ELR (cell line): ENCODE measurements at places on chromosomes 11 and 22.

GRCh38 chr11:102413497-102413896 lies 39.1 kb downstream of the TMEM123 start:
- DNase-seq = no peak

DNA sequence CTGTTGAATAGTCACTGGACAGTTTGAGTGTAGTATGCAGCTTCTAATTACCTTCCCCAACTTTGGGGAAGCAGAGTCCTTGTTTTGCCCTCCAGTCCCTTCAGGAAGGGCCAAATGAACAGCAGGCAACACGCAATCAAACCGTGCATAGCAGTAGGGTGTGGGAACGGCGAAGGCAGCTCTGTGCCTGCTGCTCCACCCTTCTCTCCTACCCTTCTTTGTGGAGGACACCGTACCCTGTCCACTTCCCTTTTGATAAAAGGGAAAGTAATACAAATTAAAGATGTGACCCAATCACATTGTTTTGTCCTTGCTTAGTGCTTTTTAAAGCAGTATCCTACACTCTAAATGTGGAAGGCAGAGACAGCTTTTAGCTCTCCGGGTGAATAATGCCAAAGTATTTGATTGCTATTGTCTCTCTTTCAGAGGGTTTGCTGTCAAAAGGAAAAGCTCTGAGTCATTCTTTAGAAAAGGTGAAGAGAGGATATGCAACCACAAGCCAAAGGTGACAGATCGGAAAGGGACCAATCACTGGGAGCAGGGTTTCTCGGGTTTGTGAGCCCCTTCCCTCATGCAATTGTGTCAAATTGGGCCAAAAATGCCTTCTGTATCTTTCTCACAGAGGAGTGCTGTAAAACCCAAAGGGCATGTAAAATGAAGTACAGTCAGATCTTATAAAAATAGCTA lies 407.3 kb upstream of the CCDC90B start:
- DNase-seq = no peak

- DNase-seq = peak; percentile 62
Measured at GRCh38 chr11:78420796-78421209, 3.2 kb upstream of the GAB2 start.

DNA sequence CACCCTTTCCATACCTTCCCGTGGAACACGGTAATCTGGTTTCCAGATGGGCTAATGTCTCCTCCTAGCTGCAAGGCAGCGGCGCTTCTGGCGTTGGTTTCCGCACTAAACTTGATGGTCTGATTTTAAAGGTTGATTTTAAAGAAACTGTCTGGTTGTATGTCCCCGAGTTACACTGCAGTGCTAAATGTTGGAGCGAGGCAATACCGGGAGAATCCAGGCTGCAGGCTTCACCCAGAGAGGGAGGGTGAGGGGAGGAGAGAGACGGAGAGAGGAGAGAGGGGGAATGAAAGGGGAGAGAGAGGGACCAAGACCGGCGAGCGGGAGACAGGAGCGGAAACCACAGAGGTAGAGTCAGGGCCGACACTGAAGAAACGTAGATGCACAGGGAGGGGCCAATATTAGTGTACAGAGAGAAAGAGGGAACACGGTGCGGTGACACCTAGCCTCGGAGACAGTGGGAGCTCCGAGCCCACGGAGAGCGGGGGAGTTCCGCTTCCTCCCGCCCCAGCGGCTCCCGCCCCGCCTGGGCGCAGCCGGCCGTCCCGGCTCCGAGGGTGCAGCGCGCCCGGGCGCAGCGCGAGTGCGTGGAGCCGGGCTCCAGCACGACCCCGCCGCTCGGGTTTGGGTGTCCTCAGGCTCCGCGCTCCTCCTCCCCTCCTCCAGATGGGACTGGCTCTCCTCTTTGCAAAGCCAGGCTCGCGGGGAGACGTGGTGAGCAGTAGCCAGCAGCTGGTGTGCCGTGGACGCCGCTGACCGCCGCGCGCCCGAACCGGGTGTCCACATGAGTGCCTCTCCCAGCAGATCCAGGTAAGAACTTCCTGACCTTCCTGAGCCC lies 71.9 kb upstream of the GRAMD1B start:
- peak; percentile 17 for DNase-seq

- DNase-seq = no peak
Measured at GRCh38 chr11:47184711-47185304, 1.4 kb downstream of the PACSIN3 start.

DNA sequence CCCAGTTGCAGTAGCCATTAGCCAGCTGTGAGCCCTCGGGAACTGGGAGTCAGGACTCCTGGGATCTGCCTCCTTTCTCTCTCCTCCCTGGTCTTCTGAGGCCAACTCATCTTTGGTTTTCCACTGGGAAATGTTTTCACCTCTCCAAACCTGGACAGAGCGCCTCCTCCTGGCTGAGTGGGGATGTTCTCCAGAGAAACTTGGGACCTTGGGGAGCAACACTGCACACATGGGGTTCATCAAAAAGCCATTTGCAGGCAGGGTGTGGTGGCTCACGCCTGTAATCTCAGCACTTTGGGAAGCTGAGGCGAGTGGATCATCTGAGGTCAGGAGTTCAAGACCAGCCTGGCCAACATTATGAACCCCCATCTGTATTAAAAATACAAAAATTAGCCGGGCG lies 145.4 kb downstream of the NECTIN1 start:
- DNase-seq = no peak

GRCh38 chr22:35310556-35311550 lies 11.2 kb downstream of the TOM1 start:
- DNase-seq = no peak

GRCh38 chr11:69173925-69174581 lies 18.3 kb downstream of the SMIM38 start:
- no peak for DNase-seq

DNA sequence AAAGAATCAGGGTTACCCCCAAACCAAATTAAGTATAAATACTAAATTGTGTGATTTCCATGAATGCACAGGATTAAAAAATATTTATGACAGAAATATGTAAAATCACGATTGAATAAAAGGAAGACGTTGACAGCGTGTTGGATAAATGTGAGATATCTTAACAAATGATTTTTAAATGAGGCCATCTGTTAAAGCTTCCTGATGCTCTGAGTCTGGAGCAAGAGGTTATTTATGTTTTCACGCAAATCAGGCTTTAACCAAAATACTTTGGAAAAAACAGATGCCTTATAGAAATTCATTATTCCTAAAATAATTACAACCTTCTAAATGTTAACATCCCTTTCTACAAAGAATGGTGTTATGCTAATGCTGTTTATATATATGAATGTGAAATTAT lies 123.3 kb downstream of the PAX6 start:
- DNase-seq = no peak

DNA sequence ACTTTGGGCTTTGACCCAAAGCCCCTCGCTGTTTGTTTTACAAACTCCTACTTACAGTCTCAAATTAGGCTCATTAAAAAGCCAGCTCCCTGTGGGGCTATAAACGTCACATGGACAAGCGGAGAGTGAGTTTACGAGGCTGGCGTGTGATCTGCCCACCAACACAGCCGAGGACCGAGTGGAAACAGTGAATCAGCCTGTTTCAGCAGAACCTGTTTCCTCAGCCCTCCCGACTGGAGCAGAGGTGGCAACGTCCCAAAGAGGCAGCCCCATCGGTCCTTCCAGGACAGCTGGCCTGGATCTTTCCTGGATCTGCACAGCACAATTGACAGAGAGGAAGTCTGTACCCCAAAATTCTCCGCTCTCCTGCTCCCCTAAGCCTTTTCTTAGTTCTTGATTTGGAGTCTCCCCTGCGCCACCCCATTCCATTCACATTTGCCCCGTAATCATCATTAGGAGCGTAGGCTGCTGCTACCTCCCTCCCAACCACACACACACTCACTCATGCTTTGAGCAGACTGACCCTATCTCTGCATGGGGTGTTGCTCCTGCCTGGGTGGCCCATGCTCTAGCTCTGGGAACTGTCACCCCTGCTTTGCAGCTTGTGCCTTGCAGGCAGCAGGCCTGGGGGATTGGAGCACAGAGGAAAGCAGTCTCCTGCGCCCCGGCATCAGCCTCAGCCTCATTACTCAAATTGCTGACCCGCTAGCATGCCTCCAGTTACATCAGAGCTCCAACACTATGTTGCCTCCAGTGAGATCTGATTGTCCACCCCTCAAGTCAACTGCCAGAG lies 117.8 kb downstream of the NAT10 start:
- DNase-seq = peak; percentile 28

- no peak for DNase-seq
Measured at GRCh38 chr11:76798671-76799065, 15.5 kb downstream of the TSKU start.

- DNase-seq = no peak
Measured at GRCh38 chr11:96299155-96299888, 43.7 kb downstream of the MAML2 start.

GRCh38 chr22:49929211-49929979 lies 11.0 kb downstream of the CRELD2 start:
- DNase-seq = peak; percentile 58

- DNase-seq = no peak
Measured at GRCh38 chr11:78032090-78032489, 9.0 kb upstream of the KCTD14 start.

- no peak for DNase-seq
Measured at GRCh38 chr11:110837603-110838002, 125.4 kb upstream of the ARHGAP20 start.

- peak; percentile 55 for DNase-seq
Measured at GRCh38 chr11:31958076-31958735, 132.7 kb upstream of the RCN1 start.

DNA sequence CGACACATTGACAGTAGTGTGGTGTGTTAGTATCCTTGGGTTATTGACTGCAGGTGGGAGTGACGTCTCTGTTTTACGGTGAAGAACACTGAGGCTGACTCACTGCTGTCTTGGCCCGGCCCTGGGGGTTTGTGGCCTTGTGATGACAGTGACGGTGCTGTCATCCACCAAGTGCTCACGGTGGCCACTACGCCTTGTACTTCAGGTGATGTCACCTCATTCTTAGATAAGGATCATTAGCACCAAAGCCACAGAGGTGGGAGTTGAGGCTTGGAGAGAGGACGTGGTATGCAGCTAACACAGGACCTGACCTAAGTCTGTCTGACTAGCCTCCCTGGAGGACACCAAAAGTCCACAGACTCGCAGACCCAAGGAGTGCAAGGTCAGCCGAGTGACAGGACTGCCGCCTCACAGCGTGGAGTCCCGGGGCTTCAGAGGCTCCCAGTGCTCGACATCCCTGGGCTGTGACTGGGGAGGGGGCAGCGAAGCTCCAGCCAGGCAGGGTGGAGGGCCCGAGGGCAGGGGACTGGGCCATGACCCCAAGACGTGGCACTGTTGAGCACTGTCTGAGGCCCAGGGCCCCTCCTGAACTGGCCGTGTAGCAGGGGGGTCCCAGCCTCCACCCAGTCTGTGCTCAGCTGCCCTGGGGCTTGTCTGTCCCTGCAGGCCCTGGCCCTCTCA lies 56.5 kb downstream of the NAT10 start:
- DNase-seq = peak; percentile 45

GRCh38 chr11:114031246-114031966 lies 28.1 kb upstream of the ZBTB16 start:
- no peak for DNase-seq

GRCh38 chr11:24591283-24591682 lies 94.4 kb downstream of the LUZP2 start:
- DNase-seq = no peak

GRCh38 chr22:43475549-43476076 lies 63.8 kb downstream of the MPPED1 start:
- DNase-seq = no peak

DNA sequence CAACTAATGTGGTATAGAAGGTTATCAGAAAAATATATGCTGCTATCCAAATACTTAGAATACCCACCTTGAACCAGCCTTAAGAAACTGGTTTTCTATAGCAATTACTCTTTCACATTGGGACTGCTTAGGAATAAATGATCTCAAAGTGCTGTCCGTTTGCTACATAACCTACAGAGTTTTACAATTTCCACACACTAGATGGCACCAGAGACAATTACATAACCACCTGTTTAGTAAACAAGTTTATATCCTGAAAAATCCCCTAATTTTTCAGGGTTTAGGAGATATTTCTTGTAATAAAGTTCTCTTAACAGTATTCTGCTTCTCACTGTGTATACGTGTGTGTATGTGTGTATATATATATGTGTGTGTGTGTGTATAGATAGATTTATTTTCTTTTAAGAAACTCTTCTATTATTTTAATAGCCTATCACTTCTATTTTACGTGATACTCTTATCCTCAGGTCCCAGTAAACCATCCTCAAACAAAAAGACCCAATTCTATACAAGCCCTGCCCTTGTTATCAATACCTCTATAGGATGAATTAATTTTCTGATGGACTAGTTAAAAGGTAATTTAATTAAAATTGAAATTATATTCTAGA lies 6.7 kb upstream of the OR5I1 start:
- peak; percentile 30 for DNase-seq

DNA sequence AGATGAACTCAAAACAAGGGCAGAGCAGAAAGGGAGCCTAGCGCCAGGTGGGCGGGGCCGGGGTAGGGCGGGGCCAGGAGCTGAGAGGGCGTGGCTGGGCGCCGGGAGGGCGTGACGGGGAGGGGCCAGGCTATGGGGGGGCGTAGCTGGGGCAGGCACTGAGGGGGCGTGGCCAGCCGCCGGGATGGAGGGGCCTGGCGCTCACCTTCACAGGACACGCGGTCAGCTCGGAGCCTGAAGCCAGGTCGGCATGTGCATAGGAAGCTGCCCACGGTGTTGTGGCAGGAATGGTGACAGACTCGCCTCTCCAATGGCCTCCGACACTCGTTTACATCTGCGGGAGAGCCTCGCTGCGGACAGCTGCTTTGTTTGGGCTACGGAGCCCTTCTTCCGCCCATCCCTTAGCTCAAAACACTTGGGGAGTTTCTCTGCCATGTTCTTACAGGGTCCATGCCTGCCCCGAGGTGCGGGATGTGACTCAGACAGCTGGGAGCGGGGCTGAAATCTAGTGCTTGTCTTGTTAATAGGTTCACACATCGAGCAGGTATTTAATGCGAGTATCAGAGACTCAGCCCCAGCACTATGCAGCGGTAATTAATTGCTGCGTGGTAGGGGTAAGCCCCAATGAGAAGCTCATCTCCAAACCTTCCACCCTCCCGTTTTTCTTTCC lies 13.4 kb downstream of the VWCE start:
- peak; percentile 45 for DNase-seq

GRCh38 chr22:17237038-17237668 lies 17.9 kb upstream of the ADA2 start:
- no peak for DNase-seq

GRCh38 chr11:102990145-102990544 lies 34.6 kb upstream of the MMP13 start:
- DNase-seq = peak; percentile 62

DNA sequence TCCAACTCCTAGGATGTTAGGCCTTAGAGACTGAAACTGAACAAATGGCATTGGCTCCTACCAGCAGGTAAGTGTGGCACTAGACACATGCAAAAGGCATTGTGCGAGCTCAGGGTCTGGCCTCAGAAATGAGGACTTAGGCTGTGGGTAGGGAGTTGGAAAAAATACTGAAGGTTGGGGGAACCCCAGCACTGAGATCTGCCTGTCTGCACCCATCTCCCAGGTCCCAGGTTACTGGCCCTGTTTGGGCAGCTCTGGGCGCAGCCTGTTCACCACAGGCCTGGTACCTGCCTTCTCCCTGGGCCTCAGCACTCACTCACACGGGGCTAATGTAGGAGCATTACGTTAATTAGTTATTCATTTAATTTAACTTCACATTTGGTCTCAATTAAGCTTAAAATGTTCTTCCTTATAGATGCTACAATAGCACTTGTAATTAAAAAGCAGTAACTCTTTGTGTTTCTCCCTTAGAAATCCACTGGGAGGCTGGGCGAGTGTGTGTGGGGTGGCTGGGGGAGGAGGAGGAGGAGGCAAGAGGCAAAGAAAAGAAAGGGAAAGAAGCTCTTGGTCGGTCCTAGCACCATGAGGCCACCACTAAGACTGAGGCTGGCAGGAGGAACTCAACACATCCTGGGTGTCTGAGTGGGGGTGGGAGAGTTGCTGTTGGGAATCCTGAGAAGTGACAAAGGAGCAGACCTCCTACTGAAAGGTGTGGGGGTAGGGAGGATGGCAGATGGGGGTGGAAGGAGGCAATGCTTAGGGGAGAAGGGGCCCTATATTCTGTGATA lies 19.4 kb downstream of the TMEM218 start:
- no peak for DNase-seq
